ENCODE measurements at places on chromosomes 1 and 21. TPM values are rescaled to one million over a fixed set of nuclear protein-coding genes. Genes with fewer than 3 reads are reported as not detected.
A peak's percentile ranks its signal among the peaks of the same experiment; 100 is the strongest.

GRCh38 chr1:172146141-172146850, 274.2 kb upstream of the C1orf105 start:
- DNase-seq = peak; percentile 63

DNA sequence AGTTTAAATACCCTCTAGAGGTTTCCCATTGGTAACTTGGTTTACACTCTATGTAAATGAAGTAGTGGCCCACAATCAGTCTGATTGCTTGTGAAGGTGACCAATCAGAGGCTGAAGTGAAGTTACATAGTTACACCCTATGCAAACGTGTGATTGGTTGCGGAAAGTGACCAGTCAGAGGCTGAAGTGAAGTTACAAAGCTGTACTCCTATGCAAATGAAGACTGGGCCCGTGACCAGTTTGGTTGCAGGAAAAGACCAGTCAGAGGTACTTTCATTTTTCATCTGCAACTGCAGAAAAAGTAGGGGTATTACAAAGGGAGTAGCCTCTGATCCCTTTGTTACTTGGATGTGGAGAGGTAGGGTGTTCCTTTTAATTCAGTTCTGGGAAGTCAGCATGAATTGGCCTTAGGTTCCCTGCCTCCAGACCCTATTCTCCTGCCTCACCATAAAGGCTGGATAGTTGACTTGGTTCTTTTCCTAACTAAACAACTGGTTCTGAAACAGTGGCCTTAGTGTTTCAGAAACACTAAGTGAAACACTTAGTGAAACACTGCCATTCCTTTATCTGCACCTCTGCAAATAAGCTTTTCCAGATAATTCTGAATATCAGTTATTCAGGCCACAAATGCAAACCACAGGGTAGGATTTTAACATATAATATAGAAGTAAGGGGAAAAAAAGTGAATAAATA, 39.3 kb downstream of the MAGI3 start:
- DNase-seq = peak; percentile 10

The OR14C36 gene
- polyA plus RNA-seq = not detected

The ANGPTL7 gene
- not detected for polyA plus RNA-seq

The COL16A1 gene
- 65.2 TPM for polyA plus RNA-seq

The SPRR1A gene
- not detected for polyA plus RNA-seq

GRCh38 chr1:30273021-30273325, 450.4 kb downstream of the MATN1 start:
- no peak for DNase-seq

DNA sequence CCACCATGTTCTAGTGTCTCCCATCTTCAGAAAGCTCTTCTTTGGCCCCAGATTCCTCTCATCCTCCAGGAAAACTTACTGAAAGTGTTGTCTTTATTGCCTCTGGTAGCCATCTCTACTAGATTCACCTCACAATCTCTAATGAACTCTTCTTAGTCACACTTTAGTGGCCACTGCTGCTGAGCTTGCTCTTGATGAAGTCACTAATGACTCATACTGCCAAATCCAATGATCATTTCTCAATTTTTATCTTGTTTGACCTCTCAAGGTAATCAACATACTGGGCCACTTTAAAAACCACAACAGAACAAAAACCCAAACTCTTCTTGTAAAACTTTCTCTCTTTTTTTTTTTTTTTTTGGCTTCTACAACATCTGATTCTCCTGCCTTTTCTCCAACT, 196.4 kb downstream of the LHX8 start:
- no peak for DNase-seq

GRCh38 chr21:45855248-45855811, 126.2 kb upstream of the COL6A1 start:
- DNase-seq = no peak

The CHD5 gene
- 0.09 TPM for polyA plus RNA-seq

DNA sequence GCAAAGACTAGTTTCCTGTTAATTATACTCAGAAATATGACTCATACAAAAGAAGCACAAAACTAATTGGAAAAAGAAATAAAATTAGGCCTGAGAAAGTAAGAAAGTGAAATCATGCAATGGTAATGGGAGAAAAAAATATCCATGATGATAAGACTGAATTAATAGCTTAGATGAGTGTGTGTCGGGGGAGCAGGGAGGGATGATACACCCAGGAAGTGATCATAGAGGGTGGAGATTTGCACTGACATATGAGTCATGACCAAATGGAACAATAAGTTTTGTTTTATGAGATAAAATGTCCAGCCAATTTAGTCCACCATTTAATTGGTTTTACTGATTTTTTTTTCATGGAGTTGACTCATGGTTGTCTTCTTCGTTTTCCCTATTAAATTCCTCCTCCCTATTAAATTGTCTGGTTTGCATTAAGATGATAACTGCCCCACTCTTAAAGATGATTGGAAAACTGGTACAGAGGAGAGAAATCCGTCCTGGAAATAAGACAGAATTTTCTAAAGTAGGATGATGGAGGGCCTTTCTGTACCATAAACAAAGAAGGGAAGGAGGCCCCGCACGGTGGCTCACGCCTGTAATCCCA, 111.7 kb upstream of the KCNJ6 start:
- DNase-seq = no peak

DNA sequence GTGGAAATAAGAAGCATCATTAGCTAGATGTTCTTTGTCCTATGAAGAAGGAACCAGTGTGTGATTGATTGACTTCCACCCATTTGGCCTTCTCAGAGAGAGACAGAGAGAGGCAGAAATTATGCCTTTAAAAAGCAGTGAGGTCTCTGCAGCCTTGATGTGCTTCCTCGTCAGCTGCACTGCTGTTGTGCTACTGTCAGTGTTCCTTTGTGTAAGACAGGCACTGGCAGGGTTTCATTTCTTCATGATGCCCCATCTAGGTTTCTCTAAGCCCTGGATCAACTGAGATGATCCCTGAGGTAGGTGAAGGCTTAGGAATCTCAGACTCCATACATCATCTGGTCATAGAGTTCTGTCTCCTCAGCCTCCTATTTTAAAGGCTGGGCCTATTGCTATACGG, 34.9 kb downstream of the GPR3 start:
- no peak for DNase-seq

- peak; percentile 62 for DNase-seq
Measured at GRCh38 chr1:206030714-206031113, 7.0 kb upstream of the CTSE start.

DNA sequence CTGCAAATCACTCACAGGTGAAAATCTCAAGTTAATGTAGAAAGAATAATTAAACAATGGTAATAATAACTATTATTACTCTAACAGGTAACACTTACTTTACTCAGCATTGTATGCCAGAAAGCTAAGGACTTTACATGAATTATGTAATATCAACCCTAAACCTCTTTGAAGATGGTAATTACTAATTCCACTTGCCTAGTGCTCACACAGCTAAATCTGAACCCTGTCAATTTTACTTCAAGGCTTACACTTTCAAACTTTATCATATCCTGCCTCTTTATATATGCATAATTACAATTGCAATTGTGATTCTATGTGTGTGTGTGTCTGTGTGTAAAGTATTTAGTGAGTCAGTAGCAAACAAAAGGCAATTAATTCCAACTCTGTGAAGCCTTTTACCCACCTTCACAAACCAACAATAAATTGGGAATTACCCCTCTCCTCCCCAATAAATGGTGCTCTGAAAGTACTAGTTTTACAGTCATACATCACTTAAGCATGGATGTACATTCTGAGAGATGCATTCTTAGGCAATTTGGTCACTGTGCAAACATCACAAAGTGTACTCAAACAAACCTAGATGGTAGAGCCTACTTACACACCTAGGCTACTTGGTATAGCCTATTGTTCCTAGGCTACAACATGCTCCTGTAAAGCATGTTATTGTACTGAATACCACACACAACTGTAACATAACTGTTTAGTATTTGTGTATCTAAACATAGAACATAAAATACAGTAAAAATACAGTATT, 5.9 kb downstream of the ZNF644 start:
- peak; percentile 42 for DNase-seq

The LCE1B gene
- not detected for polyA plus RNA-seq
